ENCODE measurements at places on chromosomes 13 and 19.

GRCh38 chr19:39030854-39031367, 1.4 kb downstream of the FBXO27 start:
- DNase-seq: no peak

DNA sequence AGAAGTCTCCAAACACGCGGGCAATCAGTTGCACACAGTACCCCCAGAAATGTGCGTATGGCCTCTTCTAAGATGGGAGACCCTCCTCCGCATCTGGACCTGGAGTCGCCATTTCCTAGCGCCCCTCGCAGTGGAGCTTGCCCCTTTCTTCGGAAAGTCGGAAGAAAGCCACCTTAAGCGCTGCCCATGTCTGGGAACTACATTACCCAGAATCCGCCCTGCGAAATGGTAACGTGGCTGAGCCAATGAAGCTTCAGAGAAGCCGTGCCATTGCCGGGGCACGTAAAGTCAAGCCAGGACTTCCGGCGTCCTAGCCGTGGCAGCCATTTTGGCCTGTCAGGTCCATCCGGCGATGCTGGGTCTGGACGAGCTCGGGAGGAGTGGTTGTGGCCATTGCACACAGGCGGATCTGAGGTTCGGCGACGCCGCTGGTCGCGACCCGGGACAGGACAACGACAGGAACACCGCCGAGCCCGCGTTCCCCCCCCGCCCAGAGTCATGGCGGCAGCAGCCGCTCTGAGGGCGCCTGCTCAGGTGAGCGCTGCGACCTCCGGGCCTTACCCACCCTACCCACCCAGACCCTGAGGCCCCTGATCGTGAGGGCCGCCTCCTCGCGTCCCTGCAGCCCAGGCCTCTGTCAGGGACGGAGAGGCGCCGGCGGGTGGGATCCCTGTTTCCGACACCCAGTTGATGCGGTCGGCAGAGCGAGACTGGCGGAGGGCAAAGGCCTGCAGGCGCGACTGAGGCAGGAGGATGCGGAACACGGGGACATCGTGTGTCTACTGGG, at the start of gene ZNF586:
Gene ZNF586 (plus strand): TSS at position 332 of the 787 bp plus-strand sequence. CDS start 167 bp downstream, at position 499.
- peak; percentile 90 for DNase-seq

GRCh38 chr13:27339299-27339698, 68.7 kb downstream of the RASL11A start:
- peak; percentile 65 for DNase-seq

DNA sequence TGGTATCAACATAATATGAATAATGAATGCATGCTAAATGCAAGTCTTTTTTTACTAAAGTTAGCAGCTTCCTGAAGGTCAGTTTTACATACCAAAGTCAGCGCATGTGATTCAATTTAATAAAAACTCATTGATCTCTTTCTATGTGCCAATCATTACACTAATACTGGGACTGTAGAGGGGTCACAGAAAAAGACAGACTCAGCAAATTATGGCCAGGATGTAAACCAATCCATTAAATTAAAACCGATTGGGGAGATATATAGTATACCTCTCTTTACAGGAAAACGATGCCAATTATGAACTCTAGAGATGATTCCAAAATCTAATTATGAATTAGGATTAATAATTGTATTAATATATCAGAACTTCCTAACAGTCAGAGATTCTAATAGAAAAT, 624.4 kb upstream of the PCDH20 start:
- DNase-seq: no peak

GRCh38 chr13:49877629-49878218, 58.4 kb downstream of the SPRYD7 start:
- no peak for DNase-seq

GRCh38 chr19:14168993-14169392, 32.6 kb upstream of the ASF1B start:
- no peak for DNase-seq

GRCh38 chr13:24921003-24921402, 157.0 kb downstream of the RNF17 start:
- DNase-seq: no peak

DNA sequence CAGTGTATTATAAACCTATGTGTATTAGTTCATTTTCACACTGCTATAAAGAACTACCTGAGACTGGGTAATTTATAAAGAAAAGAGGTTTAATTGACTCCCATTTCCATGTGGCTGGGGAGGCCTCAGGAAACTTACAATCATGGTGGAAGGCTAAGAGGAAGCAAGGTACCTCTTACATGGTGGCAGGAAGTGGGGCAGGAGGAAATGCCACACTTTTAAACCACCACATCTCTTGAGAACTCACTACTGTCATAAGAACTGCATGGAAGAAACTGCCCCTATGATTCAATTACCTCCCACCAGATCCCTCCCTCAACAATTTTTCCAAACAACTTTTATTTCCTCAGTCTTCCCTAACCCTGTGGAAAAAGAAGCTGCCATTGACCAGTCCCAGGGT, 14.5 kb upstream of the TPP2 start:
- DNase-seq: no peak

- no peak for DNase-seq
These were observed 699 bp downstream of the RCBTB2 start for GRCh38 chr13:48532256-48532505.

DNA sequence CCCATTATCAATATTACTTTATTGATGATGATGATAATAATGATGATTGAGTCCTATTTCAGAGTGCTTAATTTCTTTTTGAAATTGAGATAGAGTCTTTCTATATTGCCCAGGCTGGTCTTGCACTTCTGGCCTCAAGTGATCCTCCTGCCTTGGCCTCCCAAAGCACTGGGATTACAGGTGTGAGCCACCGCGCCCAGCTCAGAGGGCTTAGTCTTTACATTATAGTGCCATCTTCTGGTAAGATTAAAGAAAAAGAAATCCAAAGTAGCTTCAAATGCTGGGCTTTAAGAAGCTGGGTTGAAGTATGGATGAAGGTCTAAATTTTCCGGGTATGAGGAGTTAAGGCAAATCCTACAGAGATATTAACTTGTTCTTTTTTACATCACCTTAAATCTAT, 3.4 kb upstream of the ZNF333 start:
- no peak for DNase-seq

DNA sequence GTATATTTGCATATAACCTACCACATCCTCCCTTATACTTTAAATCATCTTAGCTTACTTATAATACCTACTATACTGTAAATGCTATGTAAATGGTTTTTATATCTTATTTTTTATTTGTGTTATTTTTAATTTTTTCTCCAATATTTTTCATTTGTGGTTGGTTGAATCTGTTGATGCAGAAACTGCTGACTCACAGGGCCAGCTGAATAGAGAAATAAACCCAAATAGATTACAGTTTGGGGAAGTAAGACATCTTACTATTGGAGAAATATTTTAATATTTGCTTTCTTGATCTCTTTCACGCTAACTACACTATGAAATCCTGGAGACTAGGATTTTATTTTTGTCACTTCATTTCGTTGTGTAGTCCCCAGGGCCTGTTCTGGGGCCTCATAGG, 7.1 kb downstream of the SMAD9 start:
- no peak for DNase-seq

GRCh38 chr13:27309967-27310598, 39.5 kb downstream of the RASL11A start:
- DNase-seq: no peak

DNA sequence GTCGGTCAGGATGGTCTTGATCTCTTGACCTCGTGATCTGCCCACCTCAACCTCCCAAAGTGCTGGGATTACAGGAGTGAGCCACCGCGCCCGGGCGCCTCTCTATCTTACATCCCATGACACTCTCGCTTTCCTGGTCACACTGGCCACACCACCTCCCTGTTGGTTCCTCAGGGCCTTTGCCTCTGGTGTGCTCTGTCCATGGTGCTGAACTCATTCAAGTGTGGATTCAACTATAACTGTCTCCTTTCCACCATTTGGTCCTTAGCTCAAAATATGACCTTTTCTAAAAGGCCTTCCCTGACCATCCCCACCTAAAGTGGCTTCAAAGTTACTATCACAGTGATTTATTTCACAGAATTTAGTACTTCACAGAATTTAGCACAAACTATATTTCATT, 3.7 kb upstream of the SMIM17 start:
- DNase-seq: no peak

GRCh38 chr13:44135566-44135965, 238.1 kb upstream of the SERP2 start:
- DNase-seq: no peak

GRCh38 chr13:47215736-47216135, 318.9 kb upstream of the HTR2A start:
- DNase-seq: no peak

DNA sequence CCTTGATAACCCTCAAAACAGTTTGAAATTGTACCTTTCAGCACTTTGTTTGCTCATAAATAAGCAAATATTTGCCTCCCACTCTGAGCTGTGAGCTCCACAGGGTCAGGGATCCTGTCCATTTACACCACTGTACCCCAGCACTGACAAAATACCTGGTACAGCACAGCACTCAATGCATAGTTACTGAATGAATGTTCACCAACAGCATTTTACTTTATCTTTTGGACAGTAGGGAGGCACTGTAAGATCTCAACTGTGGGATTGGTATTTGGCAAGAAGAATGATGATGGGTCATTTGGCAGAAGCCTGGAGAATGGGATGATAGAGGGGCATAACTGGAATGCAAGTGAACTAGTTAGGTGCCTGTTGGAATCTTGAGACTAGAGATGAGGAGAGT, 127.2 kb upstream of the ARGLU1 start:
- no peak for DNase-seq

- peak; percentile 45 for DNase-seq
These were observed 51.6 kb downstream of the SOX1 start for GRCh38 chr13:112118451-112119064.

GRCh38 chr13:39038569-39039030, 344 bp downstream of the NHLRC3 start:
- no peak for DNase-seq

DNA sequence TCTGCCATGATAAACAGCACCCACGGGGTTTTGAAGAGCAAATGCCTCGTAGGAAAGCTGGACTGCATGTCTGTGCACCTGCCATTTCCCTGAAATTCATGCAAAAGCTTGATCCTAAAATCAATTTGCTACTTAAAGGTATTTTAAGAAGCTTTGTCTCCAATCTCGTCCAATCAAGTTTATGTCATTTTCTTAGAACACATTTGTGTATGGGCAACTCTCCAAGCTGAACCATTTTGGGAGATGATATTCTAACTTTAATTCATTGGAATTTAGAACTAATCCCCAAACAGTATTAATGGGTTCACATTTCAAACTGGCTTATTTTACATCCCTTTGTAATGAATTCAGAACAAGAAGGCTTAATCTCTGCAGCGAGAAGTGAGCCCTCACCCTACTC, 822 bp downstream of the ADPRHL1 start:
- no peak for DNase-seq

GRCh38 chr13:42820451-42820850, 39.1 kb downstream of the FAM216B start:
- no peak for DNase-seq

All from ecto neural progenitor cell (in vitro differentiated cells).